Skeletal muscle cell (primary cell): ENCODE measurements at places on chromosomes 16 and 17.
A peak's percentile ranks its signal among the peaks of the same experiment; 100 is the strongest.

GRCh38 chr17:21171970-21172510, 41.9 kb downstream of the TMEM11 start:
- no peak for DNase-seq

- DNase-seq, result no peak
Measured at GRCh38 chr16:74608944-74609343, 2.0 kb upstream of the GLG1 start.

- DNase-seq, result peak; percentile 19
Measured at GRCh38 chr16:51500306-51500705, 349.2 kb upstream of the SALL1 start.

DNA sequence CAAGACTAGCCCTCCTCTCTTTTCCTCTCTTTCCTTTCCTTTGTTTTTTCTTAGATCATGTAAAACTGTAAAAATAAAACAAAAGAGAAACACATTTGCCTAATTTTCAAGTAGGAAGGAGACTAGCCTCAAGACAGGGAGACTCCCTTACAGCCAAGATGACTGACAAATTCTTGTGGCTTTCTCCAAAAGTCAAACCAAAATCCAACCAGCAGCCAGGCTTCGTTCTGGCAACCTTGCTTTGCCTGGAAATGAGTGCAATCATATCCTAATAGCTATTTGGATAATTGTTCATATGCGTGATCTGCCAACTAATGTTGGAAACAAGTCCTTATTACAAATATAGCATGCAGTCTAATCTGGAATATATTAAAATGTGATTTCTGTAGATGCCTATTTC, 868.9 kb upstream of the SOX9 start:
- DNase-seq, result no peak

- DNase-seq, result no peak
Measured at GRCh38 chr17:3946711-3947235, 17.5 kb downstream of the ATP2A3 start.

DNA sequence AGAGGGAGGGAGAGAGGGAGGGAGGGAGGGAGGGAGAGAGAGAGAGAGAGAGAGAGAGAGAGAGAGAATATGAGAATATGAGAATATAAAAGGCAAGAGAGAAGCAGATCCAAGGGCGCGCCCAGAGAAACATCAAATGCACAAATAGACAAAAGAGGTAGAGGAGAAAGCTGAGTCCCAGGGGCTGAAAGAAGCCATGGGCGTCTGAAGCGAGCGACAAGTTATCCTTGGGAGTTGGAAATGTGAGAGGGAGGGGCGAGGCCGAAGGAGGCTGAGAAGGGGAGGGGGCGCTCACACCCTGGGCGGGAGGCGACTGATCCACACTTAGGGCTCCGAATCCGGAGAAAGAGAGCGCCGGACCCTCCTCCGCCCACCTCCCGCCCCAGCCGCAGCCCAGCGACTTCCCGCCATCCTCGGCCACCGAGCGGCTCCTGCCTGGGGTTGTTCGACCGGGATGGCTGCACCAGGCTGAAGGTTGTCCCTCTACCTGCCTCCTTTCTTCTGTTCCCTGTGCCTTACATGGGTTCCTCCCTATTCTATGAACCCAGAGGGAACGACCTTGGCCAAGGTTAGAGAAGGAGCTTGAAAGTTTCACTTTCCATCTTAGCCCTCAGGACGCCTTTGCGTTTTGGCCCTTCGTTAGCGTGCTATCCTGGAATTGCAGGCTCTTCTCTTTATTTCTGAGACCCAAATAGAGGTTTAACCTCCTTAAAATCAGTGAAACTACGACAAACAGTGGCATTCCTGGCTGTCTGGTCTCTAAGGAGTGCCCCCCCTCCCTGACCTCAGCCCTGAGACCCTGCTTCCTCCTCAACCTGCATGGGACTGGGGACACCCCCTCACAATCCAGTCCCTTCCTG, 21.2 kb upstream of the HOXB9 start:
- no peak for DNase-seq

DNA sequence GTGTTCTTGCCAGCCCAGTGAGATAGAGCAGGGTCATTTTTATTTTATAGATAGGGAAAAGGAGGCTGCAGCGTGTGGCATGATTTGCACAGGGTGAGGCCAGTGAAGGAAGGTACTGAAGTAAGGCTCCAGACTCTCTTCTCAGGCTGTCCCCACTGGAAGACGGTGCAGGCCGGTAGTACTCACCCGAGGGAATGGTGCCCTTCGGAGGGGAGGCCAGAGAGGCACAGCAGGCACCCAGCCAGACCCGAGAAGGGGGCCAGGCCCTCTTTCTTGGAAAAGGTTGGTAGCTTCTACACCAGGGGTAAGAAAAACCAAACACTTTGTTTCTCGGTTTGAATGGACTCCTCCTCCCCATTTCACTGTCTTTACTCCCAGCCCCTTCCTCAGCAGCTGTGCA, 288 bp downstream of the ANKRD40CL start:
- no peak for DNase-seq

DNA sequence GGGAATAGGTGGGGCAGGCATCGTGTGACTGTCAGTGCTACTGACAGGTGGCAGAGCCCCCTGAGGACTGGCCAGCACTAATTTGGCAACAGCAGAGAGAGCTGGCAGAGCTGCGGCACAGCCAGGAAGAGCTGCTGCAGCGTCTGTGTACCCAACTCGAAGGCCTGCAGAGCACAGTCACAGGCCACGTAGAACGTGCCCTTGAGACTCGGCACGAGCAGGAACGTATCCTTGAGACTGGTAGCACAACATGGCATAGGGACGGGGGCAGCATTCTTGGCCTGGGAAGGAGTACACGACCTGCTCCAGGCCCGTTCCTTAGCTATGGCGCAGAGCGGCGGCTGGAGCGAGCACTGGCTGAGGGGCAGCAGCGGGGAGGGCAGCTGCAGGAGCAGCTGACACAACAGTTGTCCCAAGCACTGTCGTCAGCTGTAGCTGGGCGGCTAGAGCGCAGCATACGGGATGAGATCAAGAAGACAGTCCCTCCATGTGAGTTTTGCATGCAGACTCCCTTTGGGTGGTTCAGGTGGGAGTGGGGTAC, 3.0 kb upstream of the NRN1L start:
- DNase-seq, result no peak

GRCh38 chr16:19595043-19595767, 39.7 kb downstream of the VPS35L start:
- no peak for DNase-seq

GRCh38 chr16:20707461-20707860, 10.0 kb upstream of the ACSM1 start:
- no peak for DNase-seq

GRCh38 chr16:27772093-27772825, 222.3 kb downstream of the KATNIP start:
- DNase-seq, result no peak

- no peak for DNase-seq
Measured at GRCh38 chr17:41992576-41992975, 24.7 kb downstream of the DNAJC7 start.

DNA sequence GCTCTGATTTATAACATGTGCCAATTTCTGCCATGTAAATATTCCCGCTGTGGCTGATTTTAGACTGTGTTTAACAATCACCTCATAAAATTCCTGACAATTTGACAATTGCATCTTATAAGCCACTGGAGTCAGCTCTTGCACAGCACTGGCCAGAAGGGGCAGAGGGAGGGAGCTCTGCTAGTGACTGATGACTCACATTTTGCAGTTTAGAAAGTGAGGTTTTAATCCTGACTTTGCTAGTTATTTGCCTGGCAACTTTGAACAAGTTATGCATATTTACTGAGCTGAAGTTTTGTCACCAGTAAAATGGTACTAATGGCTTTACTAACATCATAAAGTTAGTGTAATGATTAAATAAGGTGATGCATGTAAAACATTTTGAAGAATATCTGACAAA, 452.3 kb downstream of the CNTNAP4 start:
- no peak for DNase-seq

DNA sequence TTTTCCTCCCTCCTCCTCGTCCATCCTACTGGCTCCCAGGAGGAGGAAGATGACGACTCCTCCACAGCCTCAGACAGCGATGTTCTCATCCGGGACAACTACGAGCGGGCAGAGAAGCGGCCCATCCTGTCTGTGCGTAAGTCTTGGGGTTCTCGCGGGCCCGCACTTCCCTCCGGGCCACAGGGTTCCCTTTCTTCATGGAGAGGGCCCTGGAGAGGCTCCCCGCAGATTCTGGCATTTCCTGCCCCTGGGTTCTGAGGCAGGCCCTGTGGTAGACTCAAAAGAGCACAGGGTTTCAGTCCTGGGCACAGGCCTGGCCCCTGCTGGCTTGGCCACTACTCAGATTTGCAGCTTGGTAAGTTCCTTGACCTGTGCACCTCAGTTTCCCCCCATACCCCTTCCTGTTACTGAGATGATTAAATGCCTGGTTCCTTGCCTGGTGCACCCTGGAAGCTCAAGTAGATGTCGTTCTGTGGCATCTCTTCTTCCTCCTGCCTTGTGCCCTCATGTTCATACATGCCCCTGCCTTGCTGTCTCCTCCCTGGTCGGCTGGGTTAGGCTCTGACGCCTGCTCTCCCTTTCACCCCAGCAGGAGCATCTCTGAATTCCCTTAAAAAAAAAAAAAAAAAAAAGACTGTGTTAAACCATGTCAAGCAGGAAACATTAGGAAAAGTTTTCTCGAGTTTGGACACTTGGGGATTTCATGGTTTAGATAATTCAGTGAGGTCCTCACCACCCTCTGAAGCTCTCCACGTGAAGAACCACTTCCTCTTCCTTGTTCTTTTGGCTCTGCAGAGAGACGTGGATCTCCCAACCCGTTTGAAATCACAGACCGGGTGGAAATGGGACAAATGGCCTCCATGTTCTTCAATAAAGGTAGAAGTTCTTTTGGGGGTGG, 14.3 kb upstream of the NAT9 start:
- no peak for DNase-seq

GRCh38 chr16:85304337-85304736, 192.1 kb upstream of the CIBAR2 start:
- no peak for DNase-seq

DNA sequence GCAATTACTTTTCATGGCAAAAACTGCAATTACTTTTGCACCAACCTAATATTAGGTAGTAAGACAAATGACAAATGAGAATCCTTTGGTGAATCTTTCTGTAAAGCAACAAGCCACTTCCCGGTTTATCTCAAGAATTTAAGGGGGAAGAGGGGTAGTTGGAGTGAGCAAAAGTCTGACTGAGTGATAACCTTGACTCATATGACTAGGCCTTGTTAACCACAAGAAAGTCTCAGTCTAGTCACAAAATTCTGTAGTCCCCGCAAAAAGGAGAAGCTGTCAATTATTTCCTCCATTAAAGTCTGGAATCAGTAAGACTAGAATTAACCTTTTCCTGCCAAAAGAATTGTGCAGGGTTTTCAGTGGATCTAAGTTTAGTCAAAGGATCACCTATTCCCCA, 72.2 kb upstream of the GNAO1 start:
- DNase-seq, result no peak

GRCh38 chr17:82859431-82860403, 19.9 kb upstream of the ZNF750 start:
- DNase-seq, result peak; percentile 31

DNA sequence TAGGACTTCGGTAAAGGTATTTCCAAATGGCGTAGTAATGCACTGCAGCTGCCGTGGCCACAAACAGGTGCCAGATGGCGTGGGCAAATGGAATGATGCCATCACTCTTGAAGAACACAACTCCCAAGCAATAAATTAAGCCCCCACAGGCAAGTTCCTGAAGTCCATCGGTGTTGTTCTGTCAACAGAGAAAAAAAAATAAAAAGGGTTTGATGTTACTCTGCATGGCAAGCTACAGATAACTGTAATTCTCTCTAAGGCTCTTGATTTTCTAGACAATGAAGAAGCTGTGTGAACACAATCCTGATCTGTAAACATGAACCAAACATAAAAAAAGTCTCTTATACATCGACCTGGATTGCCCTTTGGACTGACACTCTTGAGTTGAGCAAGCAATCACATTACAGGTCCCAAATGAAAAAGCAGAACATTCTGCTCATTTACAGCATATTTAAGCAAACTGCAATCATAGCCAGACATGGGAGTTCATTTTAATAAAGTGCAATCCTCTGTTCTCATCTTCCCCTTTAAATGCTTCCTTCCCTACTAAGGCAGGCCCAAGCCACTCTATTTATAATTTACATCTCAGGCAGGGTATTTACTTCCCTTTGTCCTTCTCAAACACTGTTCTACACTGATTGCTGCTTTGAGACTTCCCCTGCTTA, 27.1 kb downstream of the MMD start:
- DNase-seq, result peak; percentile 49

DNA sequence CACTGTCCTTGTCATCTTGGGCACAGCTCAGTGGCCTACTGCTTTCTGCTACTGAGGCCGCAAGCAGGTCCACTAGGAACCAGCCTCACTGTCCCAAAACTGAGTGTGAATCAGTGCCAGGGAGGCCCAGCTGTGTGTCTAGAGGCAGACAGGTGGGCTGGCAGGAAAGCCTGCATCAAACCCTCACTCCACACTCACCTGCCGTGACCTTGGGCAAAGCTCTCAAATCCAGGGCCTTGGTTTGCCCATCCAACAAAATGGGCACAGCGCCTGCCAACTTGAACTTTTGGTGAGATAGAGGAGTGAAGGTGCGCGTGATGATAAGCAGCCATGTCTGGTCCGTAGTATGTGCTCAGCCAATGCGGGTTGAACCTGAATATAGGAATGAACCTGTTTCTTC, 14.8 kb downstream of the ATP2C2 start:
- DNase-seq, result no peak

- DNase-seq, result no peak
Measured at GRCh38 chr17:21313320-21313719, 28.8 kb downstream of the MAP2K3 start.

- DNase-seq, result peak; percentile 61
Measured at GRCh38 chr16:21302898-21303528, 24.9 kb upstream of the CRYM start.

DNA sequence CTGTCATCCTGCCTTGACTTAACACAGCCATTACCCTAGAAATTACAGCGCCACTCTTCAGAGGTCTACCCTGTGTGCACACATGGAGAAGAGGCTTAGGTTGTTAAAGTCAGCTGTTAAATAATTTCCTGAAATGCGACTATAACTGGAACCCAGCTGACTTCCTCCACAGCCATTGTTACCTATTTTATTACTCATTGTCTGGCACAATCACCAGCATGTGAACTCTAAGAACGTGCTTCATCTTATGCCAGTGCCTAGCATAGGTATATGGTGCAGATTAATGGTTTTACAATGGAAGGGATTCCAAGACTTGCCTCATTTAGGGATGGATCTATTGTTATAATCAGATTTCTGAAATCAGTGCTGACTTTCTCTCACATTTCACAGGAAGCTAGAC, 11.9 kb downstream of the RDM1 start:
- DNase-seq, result no peak

DNA sequence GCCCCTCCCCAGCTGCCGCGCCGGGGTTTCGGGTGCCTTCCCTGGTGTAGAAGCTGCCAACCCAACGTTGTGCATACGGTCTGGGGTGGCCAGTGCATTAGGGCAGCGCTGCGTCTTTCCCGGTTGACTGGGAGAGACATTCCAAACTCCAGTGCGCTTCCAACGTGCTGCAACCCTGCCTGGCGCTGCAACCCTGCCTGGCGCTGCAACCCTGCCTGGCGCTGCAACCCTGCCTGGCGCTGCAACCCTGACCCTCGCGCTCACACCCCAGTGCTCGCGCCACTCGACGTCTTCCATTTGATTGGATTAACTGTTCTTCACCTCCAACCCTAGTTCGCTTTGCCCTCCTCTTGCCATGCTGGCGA, 488 bp upstream of the HAP1 start:
- DNase-seq, result no peak
